Mesothelial cell of epicardium (in vitro differentiated cells): ENCODE measurements at places on chromosomes 7 and 10.

DNA sequence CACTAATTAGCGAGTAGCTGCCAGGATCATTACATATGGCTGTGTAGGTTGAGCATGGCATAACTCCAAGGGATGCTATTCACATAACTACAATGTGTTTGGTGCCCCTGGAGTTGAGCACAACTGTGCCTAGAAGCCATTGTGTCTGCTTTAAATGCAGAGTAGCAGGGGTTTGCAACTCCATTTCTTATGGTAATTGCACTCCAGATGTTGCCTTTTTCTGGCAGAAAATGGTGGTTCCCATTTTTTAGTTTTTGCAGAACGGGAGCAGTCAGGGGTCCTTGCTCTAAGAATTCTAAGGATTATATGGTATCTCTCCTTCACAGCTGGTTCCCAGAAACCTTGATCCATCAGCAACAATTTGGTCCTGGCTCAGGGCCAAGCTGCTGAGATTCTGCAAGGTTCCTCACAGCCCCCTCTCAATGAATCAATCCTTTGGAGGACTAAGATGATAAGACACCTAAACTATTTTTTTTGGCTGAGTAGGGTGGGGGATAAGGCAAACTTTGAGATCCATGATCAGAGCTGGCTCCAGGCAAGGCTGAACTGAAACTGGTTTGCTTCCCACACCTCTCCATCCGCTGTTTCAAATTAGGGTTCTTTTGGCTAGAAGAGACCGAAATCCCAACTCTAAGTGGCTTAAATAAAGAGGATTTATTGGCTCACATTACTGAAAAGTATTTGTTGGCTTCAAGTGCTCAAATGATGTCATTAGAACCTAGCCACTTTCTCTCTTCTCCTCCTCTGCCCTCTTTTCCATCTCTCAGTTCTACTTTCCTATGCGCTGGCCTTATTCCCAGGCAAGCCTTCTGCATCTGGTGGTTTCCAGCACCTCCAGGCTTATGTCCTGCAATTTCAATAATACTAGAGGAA is 97.5 kb upstream of the CCDC6 start:
- peak; percentile 69 for DNase-seq

- DNase-seq, result no peak
Observed at GRCh38 chr10:70840836-70841235, 25.1 kb downstream of the SGPL1 start.

DNA sequence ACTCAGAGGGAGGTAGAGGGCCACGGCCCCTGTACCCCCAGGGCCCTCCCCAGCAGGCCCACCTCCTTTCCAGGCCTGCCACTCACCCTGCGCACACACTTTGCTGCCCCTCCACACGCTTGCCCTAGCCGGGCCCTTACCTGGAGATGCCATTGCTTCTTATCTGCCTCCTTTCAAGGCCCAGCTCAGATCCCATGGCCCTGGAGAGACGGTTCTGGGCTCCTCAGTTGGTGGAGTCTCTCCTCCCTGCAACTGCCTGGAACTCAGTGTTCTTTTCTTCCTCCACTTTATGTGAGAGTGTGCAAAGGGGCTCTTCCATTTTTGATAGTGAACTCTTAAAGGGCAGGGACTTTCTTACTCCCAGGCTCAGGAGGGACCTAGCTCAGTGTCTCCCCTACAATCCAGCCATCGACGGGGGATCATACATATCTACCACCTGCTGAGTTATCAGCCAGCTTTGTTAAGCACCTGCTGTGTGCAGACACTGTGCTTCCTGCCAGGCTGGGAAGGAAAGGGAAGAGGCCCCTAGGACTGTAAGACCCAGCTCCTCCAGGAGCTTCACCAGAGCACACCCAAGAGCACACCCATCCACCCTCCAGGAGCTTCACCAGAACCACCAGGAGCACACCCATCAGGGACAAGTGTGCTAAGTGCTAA is 89.3 kb upstream of the MACROH2A2 start:
- DNase-seq, result no peak

DNA sequence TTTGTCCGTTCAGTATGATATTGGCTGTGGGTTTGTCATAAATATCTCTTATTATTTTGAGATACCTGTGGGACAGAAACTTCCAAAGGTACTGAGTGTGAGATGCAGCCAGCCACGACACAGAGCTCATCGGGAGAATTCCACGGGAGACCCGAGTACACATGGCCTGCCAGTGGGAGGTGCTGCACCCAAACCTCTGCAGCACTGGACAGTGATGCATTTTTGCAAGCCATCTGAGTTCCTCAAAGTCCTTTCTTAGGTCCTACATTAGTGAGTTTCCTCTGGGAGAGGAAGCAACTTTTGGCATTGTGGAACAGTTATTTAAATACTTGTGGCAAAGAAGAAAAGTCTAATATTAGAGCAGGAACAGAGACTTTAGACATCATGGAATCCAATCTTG is 77.5 kb downstream of the ARID5B start:
- no peak for DNase-seq

DNA sequence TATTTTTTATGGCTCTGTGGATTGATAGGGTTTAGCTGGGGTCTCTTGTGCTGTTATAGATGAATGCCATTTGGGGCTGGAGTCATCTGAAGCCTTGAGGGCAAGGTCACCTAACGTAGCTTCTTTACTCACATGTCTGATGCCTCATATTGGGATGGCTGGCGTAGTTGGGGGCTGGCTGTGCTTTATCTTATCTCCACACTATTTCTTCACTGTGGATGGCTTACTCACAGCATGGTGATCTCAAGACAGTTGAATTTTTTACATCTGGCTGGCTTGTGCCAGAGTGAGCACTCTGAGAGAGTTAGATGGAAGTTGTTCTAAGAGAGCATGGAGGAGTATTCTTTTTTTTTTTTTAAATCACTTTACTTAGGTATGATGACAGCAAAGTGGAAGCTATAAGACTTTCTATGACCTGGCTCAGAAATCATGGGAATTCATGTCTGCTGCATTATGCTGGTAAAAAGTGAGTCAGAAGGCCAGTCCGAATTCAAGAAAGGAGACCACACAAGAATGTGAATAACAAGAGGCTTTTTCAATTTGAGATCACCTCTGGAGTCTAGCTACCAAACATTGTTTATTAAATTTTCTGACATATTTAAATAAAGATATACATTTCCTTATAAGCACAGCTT is 252.4 kb upstream of the TPK1 start:
- no peak for DNase-seq

DNA sequence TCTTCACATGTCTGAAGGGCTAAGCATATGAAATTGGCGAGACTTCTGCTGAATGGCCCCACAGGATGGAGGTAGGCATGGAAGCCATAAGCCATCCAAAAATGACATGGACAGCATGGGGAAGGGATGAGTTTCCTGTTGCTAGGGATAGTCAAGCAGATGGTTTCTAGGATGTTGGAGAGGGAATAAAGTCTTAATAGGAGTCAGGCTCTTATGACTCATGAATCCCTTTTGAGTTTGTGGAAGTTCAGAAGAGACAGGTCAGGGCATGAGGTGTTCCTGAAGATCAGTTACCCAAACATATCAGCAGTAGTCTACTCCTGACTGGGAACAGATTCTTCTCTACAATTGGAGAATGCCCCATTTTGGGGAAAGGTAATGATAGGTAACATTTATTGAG is 243.9 kb downstream of the REEP3 start:
- DNase-seq, result no peak

DNA sequence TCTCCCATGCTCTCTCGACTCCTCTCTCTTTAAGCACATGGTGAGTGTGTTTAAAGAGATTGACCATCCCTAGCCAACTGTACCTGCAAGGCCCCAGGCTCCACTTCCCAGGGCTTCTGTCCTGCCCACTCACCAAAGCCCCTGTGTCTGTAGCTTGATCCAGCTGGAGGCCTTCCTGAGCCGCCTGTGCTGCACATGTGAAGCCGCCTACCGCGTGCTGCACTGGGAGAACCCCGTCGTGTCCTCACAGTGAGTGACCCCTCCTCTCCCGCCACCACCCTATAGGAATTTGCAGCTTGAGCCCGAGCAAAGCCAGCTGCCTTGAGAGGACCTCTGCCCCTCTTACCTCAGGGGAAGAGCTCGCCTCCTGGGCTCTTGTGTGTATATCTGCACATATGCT is 11.2 kb downstream of the ZFYVE27 start:
- DNase-seq, result no peak

- no peak for DNase-seq
Observed at GRCh38 chr10:123573236-123574108, 92.7 kb upstream of the GPR26 start.

GRCh38 chr7:33601101-33601500 is 304.2 kb upstream of the BMPER start:
- DNase-seq, result no peak

DNA sequence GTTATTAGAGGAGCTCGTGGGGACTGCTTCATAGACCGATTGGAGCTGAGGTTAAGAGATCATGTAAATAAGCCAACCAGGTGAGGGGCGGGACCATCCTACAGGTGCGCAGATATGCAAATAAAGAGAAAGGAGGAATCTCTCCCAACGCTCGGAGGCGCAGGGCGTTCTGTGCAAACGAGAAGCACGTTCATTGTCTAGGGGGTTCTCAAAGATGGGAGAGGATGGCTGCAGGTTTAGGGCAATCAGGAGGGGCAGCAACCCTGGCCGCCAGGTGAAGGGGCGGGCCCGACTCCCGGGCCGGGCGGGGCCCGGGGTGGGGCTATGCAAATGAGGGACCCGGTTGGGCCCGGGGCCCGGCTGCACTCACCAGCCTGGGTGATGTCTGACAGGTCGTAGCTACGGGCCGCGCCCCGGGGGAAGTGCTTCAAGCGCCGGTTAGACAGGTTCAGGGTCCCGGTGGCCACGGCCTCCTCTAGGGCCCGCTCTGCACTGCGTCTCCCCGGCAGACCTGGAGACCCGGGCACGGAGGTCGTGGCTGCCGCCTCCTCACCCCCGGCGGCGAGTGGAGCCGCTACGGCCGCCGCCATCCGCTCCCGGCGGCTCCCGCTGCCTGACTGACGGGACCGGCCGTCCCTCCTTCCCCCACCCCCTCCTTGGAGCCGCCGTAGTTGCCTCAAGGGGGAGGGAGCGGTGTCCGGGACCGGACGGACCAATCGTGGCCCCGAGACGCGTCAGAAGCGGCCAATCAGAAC is at the start of gene LRCH4:
Gene LRCH4, minus strand, starts transcription at position 619 of the 755 bp plus-strand sequence. Its CDS starts 29 bp downstream, at position 590.
- peak; percentile 72 for DNase-seq

DNA sequence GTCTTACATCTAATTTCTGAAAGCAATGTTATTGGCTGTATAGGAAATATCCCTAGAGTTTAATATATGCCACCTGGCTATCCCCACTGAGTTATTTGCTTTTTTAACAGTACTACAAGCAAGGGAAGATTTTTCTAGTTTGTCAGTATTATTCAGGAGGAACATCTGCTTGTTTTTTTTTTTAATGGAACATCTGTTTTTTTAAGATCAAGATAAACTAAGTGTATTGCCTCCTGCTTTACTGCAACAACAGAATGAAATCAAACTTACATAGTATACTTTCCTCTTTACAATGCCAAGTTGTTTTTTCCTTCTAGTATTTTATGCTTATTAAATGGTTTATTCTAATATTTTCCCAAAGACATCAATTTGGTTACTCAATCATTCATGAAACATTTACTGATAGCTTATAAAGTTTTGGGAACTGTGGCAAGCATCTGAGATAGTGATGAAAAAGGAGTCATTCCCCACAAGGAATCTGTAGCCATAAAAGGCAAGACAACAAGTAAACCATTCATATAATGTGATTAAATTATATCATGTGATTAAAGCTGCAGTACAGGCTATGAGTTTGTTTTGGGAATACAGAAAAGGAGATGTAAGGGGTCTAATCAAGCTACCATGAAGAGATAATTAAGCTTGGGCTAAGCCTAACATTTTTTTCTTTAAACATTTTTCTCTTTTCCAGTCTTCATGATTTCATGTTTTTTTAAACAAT is 17.4 kb downstream of the MTPN start:
- DNase-seq, result no peak

- DNase-seq, result no peak
Observed at GRCh38 chr7:154868921-154869320, 134.0 kb downstream of the PAXIP1 start.

DNA sequence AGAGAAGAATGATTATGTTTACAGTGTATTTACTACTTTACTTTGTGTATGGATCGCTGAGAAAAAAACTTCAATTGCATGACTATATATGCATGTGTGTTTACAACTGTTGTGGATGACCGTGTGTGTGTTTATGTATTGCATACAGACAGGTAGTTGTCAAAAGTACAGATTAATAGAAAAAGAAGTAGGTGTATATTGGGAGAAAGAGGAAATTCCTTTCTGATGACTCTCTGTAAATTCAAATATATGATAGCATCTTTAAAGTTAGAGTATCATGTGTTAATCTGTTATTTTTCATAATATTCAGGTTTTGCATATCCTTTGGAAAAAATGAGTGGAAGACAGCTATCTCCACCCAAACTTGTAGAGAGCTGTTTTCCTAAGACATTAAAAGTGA is 160.4 kb upstream of the AGR3 start:
- no peak for DNase-seq

DNA sequence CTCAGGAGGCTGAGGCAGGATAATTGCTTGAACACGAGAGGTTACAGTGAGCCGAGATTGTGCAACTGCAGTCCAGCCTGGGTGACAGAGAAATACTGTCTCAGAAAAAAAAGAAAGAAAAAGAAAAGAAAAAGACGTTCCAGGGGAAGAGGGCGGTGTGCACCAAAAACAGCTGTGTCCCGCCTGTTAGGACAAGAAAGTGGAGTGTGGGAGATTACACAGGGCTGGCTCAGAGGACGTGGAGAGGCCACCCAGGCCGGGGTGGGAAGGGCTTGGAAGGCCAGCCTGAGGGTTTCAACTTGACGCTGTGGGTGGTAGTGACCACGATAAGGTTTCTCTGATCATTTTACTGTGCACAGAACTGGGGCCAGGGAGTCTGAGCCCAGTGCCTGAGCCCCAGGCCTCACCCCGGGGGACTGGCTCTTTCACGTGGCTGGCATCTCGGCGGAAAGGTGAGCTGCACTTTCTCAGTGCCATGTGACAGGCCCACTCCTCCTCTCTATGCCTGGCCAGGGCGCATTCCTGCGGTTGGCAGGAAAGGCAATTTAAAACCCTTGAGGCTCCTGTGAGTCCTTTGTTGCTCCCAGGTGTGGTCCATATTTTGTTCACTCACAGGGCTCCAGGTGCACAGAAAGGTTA is 13.9 kb downstream of the RHBDD2 start:
- DNase-seq, result no peak

DNA sequence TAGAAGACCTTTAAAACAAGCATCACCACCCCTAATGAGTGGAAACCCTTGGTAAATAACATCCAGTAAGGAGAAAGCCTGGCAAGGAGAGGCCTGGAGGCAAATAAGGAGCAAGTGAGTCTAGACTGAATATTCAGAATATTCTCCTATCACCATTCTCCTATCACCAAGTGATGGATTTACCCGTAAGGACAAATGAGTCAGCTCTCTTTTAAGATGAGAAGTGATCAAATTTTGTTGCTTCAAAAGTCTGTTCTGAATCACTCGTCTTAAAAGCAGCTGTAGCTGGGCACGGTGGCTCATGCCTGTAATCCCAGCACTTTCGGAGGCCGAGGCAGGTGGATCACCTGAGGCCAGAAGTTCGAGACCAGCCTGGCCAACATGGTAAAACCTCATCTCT is 28.4 kb downstream of the KIAA1549 start:
- no peak for DNase-seq

DNA sequence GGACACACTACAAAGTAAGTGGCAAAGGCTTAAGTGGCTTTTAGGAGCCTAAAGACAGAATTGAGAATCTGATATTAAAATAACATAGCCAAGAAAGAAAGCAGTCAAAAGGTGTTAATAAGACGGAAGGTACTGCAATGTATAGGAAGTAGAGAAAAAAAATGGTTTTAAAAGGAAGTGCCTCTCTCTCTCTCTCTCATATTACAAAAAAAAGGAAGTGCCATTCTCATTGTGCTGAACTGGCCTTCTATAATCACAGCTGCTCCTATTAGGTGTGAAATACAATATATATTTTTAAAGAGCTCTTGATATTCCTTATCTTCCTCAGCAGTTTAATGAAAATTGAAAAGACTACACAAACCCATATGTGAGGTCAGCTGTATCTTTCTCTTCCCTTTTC is 199.4 kb upstream of the NPVF start:
- DNase-seq, result no peak
